ENCODE measurements at places on chromosomes 5 and 9. TPM values are rescaled to one million over a fixed set of nuclear protein-coding genes. Genes with fewer than 3 reads are reported as not detected.
A peak's percentile ranks its signal among the peaks of the same experiment; 100 is the strongest.

DNA sequence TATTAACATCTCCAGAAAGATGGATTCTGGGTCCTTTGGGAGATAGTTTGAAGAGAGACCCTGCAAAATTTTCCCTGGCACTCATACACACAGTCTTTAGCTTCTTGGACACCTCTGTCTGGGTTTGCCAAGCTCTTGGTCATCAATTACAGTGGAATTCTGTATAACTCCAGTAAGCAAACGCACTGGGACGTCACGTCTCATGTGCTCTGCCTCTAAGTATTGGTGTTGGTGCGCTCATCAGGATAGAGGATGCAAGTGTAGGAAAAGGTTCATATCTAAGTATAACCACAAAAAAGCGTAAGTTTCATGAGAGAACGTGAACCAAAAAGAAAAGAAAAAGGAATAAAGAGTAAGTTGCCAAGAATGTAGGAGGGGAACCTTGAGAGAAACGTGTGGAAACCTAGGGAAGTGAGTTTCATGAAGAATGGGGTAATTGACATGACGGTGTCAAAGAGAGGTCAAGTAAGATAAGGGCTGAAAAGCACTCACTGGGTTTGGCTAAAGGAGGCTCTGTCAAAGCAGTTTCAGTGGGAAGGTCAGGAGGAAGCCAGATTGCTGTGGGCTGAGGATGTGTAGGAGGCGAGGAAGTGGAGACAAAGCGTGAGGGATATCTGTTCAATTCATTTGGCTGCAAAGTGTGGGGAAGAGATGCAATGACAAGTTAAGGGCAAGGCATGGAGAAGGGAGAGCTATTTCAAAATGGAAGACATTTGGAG is 92.7 kb downstream of the RAD23B start:
- no peak for DNase-seq

DNA sequence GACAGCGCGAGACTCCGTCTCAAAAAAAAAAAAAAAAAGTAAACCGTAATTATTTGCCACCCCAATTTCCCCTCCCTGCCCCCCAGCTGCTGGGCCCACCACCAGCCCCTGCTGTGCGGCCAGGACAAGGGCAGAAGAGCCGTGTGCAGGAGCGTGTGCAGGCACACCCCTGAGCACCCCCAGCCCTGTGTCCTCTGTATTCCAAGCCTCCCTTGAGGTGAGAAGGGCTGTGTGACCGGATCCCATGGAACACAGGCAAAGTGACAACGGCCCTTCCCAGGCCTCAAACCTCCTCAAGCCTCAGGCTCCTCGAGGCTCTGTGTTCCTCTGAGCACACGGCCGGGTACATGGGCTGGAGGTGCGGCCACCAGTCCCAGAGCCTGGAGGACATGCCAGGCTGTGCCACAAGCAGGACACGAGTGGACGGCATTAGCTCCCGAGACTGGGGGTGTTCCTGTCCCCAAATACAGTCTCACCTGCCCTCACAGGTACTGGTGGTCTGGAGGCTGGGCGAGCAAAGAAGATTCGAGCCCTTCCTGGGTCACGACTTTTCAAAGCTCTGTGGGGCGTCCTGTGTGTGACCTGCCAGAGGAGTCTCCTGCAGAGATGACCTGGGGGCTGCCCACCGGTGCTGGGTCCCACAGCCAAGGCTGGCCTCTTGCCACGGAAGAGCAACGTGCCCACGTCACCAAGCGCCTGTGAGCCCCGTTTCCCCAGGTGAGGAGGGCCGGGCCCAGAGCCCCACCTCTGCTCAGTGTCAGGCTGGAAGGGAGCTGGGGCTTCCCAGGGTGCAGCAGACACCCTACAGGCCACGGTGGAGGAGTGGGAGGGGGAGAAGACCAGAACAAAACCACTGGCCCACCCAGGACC is 47.1 kb upstream of the SIMC1 start:
- DNase-seq = peak; percentile 72

The DMRTA1 gene
- 0.35 TPM for total RNA-seq

The C8G gene
- not detected for total RNA-seq

The GRIN3A gene
- total RNA-seq = 0.06 TPM

GRCh38 chr9:16337322-16338029 is 533.0 kb downstream of the BNC2 start:
- DNase-seq = no peak

- DNase-seq = no peak
Observed at GRCh38 chr9:5876026-5876425, 14.7 kb upstream of the MLANA start.

The CNTFR gene
- 116 TPM for total RNA-seq

The ALAD gene
- 52.8 TPM for total RNA-seq

GRCh38 chr9:30928045-30928444 is 1456.4 kb upstream of the ACO1 start:
- DNase-seq = no peak

GRCh38 chr9:91516777-91517176 is 93.1 kb upstream of the NFIL3 start:
- no peak for DNase-seq

The MARVELD2 gene
- 0.58 TPM for total RNA-seq

The TXNDC8 gene
- not detected for total RNA-seq

The SMIM33 gene
- not detected for total RNA-seq

DNA sequence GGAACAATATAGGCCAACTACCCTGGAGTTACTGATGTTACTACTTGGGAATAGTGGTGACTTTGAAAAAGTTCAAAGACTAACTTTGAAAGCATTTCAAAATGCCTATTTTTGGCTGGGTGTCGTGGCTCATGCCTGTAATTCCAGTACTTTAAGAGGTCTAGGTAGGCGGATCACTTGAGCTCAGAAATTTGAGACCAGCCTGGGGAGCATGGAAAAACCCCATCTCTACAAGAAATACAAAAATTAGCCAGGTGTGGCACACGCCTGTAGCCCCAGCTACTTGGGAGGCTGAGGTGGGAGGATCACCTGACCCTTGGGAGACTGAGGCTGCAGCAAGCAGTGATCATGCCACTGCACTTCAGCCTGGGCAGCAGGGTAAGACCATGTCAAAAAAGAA is 105.3 kb downstream of the ARRDC3 start:
- no peak for DNase-seq

The LCP2 gene
- 52.4 TPM for total RNA-seq

GRCh38 chr5:1464096-1464446 is 18.8 kb upstream of the SLC6A3 start:
- DNase-seq = peak; percentile 76

DNA sequence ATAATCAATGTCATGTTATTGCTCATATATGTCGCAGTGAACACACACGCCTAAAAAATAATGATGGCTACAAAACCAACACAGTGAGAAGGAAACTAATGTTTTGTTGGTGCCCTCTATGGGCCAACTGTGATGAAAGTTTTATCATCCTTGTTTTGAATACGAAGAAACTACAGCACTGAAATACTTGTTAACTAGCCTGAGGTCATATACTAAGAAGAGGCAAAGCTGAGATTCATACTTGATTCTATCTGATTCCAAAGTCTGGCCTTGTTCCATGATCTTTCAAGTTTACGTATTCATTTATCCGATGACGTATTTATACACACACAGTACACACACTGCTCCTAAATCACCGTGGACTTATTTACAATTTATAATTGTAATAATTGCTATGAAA is 16.1 kb upstream of the DRD1 start:
- no peak for DNase-seq

- DNase-seq = no peak
Observed at GRCh38 chr5:107063511-107063910, 607.2 kb downstream of the EFNA5 start.

GRCh38 chr9:79570448-79571308 is 1.1 kb upstream of the TLE4 start:
- no peak for DNase-seq

GRCh38 chr9:19931098-19931890 is 142.5 kb upstream of the SLC24A2 start:
- no peak for DNase-seq

The SPATA9 gene
- 3.5 TPM for total RNA-seq

The HTR1A gene
- total RNA-seq = not detected

GRCh38 chr5:72693546-72694205 is 122.8 kb upstream of the TNPO1 start:
- no peak for DNase-seq

The CLTB gene
- total RNA-seq = 84.7 TPM

GRCh38 chr9:23551311-23551721 is 274.7 kb downstream of the ELAVL2 start:
- no peak for DNase-seq

The ZNF658 gene
- total RNA-seq = 3.1 TPM

The PPP3R2 gene
- total RNA-seq = not detected

DNA sequence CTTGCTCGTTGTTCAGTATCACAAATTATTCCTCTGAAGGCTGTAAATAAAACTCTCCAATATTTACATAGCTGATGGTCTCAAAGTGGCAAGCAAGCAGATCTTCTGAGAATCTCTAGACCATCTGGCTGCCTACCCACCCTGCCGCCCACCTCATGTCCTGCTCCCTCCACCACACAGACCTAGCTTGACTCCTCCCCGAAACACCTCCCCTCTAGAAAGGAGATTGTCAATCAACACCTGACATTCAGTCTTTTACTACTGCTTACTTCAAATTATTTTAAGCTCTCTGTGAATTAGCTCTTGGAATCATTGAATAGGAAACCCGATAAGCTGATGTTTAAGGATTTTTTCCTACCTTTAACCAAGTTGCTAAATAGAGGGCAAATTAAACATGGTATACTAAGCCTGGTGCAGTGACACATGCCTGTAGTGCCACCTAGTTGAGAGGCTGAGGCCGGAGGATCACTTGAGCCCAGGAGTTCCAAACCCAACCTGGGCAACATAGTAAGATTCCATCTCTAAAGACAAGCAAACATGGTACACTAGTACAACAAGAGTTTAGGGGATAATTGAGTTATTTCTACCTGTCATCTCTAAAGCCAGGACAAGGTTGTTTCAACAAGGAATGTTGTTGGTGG is 10.9 kb upstream of the SOWAHA start:
- DNase-seq = no peak

DNA sequence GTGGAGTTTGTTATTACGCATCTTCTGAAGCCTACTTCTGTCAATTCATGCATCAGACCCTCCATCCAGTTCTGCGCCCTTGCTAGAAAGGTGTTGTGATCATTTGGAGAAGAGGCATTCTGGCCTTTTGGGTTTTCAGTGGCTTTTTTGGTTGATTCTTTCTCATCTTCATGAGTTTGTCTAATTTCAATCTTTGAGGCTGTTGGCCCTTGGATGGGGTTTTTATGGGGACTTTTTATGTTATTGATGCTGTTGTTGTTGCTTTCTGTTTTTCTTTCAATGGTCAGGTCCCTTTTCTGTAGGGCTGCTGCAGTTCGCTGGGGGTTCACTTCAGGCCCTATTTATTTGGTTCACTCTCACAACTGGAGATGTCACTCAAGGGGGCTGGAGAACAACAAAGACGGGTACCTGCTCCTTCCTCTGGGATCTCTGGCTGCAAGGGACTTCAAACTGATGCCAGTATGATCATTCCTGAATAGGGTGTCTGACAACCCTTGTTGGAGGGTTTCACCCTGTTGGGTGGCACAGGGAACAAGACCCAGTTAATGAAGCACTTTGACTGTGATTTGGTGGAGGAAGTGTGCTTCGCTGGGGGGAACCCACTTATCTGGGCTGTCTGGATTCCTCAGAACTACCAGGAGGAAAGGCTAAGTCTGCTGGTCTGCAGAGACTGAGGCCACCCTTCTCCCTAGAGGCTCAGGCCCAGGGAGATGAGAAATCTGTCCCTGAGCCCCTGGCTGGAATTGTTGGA is 226.7 kb upstream of the PTGER4 start:
- no peak for DNase-seq

GRCh38 chr5:126938466-126938865 is 91.9 kb downstream of the MARCHF3 start:
- no peak for DNase-seq

GRCh38 chr9:99058964-99059921 is 45.7 kb upstream of the TGFBR1 start:
- no peak for DNase-seq

The WDR38 gene
- not detected for total RNA-seq

GRCh38 chr9:77765781-77766259 is 117.7 kb upstream of the GNA14 start:
- DNase-seq = no peak

DNA sequence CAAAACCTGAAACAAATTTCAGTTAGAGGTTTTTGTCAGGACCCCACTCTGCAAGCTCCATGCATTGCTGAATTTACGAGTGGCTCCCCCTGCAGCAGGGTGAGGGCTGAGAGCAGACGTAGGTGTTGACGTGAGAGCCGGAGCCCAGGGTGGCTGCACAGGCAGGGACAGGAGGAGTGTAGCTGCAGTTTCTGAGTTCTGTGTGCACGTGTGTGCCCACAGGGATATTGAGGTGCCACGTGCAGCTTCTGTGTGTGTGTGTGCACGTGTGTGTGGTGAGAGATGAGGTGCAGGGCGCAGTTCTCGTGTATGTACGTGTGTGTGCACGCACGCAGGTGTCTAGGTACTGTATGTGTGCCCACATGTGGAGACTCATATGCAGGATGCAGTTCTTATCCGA is 14.6 kb downstream of the PLEKHG4B start:
- no peak for DNase-seq

GRCh38 chr9:91150998-91151717 is 210.6 kb downstream of the AUH start:
- no peak for DNase-seq

GRCh38 chr5:150245111-150245789 is 44.3 kb downstream of the CAMK2A start:
- no peak for DNase-seq

The TRIM36 gene
- total RNA-seq = 1.3 TPM

The NRG2 gene
- 5.7 TPM for total RNA-seq
